8988T (cell line): ENCODE measurements at places on chromosomes 4 and X.

GRCh38 chr4:25454476-25454875 is 77.4 kb downstream of the ANAPC4 start:
- no peak for DNase-seq

DNA sequence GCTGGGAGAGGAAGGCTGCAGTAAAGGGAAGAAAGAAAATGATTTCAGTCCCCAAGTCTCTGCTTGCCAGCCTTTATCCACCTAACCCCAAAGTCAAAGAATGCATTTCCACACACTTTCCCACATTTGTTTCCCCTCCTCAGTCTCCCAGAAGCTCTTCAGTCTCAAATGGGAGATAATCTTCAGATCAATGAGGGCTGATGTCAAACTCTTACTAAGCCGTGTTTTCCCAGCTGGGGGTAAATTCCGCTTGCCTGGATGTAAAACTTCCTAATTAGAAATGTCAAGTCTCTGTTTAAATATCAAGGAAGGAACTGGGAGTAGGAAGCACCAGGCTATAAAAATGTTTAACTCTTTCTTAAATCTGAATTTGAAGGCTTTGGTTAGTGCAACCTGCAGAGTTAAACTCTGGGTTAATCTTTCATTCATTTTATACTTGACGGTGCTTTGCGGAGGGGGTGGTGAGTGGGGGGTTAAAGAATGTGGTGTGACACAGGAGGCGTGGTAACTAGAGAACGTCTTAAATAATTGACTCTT is 601.4 kb upstream of the ACTRT1 start:
- no peak for DNase-seq

DNA sequence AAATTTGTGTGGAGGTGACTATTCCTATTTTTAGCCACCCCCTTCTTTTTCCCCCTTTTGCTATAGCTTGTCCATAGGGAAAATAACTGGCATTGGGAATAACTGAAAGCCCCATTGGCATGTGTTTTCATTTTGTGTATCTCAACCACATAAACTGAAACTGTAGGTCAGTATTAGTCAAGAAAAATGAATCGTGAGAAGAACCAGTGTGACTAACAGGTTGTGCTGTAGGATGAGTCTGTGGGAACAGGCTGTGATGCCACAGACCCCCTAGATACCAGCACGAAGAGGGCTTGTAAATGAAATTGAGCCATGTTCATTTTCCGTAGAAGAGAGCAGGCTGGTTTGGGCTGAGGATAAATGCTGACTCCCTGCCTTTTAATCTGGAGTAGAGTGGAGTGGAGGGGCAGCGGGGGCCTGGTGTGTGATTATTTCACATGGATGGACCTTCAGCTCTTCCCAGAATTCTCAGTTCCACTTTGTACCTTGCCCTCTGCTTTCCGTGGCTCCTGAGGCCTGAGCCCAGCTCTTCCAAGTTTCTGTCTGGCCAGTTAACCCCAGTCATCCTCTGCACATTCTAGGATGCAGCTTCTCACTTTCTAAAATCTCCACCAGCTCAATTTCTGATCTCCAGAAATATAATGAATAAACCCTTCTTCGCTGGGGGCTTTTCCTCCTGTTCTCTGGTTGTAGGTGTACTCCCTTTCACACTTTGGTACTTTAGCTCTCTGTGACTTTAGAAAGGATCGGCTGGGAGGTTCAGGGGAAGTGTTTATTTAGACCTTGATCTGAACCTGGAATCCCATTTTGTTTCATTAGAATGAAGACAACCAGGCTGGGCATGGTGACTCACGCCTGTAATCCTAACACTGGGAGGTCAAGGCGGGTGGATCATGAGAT is 37.3 kb downstream of the DCUN1D4 start:
- no peak for DNase-seq

DNA sequence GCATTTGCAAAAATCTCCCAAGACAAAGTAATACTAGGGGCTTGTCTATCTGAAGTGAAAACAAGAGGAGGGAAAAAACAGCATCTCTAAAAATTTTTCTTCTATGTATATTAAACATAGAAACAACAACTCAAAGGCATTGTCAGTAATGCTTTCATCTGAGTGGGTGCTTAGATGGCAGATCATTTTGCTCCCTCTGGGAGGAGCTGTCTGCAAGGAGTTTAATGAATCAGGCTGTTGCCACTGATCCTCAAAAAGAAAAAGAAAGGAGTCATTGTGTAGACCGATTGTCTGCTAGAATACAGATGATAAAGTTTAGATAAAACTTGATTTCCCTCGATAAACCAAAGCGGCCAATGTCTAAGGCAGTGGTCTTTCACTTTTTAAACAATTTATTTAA is 49.7 kb upstream of the KLHL8 start:
- no peak for DNase-seq

GRCh38 chr4:176123710-176124407 is 58.2 kb downstream of the WDR17 start:
- no peak for DNase-seq

DNA sequence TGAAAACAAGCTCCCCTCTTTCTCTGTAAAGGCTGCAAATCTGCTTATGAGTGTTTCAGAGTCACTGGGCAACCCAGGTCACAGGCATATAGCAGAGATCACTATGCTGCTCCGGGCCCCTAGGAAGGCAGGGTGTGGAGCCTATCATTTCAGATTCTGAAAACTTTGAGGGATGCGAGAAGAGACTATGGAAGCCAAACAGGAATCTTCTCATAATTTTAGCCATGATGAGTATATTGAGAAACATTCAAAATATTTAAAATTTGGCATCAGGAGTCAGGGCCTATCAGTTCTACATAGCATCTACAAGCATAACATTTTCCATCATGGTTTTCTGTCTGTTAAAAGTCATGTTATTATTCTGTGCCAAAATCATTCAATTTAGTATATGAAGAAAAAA is 61.7 kb upstream of the ATXN3L start:
- no peak for DNase-seq

DNA sequence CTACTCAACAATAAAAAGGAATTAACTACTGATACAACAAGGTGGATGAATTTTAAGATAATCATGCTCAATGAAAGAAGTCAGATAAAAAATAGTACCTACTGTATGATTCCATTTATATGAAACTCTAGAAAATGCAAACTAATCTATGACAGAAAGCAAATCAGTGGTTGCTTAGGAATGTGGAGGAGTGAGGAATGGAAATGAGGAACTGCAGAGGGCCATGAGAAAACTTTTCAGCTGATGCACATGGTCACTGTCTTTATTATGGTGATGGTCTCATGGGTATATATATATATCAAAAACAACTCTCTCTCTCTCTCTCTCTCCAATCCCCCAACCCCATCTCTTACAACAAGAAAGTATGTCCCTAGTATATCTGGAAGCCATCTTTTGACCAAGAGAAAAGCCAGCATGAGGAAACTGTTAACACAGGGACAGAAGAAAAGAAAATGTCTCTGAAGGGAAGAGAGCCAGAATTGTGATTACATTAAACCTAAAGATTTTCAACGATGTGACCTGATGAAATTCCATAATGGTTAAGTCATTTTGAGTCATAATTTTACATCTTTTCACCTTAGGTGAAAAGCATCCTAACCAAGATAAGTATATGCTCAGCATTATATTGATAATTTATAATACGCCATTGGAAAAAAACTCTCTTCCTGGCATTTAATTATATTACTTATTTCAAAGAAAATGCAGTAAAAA is 8.5 kb upstream of the NFKB1 start:
- DNase-seq = no peak

- DNase-seq = no peak
Observed at GRCh38 chr4:184924516-184924915, 93.8 kb upstream of the HELT start.

DNA sequence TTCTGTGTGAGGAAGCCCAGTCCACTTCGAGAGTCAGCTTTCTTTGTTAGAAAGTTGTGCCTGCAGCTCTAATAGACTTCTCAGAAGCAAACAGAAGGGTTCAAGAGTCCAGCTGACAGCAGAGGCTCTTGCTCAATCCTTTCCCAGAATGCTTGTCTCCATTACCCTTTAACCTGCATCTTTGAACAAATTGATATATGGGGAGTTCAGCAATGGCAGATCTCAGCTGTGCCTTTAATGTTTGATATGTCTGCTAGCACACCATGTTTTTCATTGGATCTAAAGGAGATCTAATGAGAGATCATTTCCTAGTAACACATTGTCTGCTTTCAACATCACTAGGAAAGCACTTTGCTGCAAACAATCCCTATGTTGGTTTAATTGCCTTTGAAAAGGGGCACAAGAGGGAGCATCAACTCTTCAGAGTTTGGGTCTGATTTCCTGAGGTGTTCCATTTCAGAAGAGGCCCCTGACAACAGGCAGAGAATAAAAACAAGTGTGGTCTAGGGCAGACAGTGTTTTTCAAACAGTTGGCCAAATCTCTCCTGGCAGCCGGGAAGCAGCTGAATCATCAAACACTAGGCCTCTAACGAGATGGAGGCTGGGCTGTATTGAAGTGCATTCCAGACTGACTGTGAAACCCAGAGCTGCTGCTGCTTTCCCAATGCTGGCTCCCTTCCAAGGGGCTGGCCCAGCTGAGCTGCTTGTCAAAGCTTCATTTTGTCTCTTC is 55.5 kb downstream of the LUZP4 start:
- peak; percentile 33 for DNase-seq

DNA sequence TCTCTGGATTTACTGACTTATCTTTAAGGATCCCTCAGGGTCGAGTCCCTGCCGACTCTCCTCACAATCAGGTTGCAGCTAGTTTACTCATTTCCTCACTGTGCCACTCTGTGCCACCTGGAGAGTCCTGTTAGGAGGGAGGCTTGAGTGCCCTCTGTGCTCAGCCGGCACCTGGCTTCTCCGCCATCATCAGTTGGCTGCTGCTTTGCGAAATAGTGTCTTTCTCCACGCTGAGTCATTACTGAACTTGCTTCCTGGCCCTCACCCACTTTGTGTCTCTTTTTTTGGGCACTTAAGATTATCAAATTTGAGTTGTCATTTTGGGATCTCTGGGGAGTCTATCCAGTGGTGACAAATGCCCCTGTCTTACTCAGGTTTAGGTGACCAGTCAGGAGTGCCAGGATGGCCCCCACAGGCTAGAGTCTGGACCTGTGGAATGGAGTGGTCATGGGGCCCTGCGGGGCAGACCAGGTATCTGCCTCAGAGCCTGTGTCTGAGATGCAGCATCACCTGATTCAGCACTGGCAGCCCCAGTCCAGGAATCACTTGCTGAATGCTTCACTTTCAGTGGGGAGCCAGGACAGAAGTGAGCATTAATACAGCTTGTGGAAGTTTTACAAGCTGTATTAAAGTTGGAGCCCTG is 37.7 kb downstream of the JADE1 start:
- no peak for DNase-seq

GRCh38 chr4:79982601-79983322 is 90.3 kb downstream of the ANTXR2 start:
- no peak for DNase-seq

DNA sequence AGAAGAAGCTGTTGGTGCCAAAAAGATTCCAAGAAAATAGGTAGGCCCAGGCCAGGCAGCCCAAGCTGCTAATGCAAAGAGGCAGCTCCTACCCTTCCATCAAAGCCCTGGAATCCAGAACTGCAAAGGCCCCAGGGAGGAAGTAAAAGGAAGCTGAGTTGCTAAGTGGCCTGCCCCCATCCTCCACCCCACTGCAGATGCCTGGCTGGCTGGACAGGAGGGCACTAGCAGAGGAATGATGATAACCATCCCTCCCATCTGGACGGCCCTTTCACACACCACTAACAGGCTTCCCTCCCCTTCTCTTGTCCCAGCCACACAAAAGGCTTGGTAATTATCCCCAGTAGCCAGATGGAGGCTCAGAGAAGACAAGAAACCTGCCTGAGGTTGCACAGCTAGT is 32.4 kb upstream of the PJA1 start:
- DNase-seq = no peak

- no peak for DNase-seq
Observed at GRCh38 chr4:70746179-70746839, 24.5 kb downstream of the RUFY3 start.

- DNase-seq = no peak
Observed at GRCh38 chr4:71711985-71712348, 71.9 kb downstream of the GC start.

GRCh38 chr4:76095568-76095967 is 21.1 kb downstream of the ART3 start:
- DNase-seq = no peak

DNA sequence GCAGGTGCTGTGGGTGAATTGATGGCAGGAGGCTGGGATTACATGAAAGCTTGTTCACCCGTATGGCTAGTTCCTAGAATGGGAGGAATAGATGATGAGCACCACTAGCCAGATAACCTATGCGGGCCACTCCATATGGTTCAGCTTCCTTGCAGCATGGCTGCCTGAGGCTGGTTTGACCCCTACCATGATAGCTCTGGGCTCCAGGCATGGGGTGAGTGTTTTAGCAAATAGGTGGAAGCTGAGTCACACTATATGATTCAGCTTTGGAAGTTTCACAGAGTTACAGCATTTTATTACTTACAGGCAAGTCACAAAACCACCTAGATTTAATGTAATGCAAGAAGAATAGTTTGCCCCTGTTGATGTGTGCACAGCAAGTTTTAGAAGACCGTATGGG is 603.2 kb downstream of the STIM2 start:
- DNase-seq = no peak
